ENCODE measurements at places on chromosomes 12 and 14.

GRCh38 chr14:20477211-20477876, 8.1 kb downstream of the PNP start:
- DNase-seq, result no peak

GRCh38 chr12:718756-719102, 33.6 kb upstream of the WNK1 start:
- no peak for DNase-seq

DNA sequence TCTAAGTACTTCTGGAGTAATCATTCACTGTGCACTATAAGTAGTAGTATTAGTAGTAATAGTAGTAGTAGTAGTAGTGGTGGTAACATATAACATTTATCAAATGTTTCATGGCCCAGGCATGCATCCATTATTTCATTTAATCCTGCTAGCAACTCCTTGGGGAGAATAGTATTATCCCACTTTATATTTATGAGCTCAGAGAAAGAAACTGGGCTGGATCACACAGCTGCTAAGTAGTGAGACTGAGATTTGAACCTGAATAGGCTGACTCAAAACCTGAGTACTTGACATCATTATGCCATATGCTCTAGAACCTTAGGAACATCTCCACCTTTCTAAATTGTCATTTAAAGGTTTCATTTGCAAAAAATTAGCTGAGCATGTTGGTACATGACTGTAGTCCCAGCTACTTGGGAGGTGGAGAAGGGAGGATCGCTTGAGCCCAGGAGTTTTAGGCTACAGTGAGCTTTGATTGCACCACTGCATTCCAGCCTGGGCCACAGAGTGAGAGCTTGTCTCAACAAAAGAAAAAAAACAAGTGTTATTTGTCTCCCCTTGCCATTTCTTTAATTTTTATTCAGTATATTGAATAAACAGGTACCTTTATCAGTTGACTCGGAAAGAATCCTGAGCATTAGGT, 11.4 kb upstream of the NID2 start:
- no peak for DNase-seq

GRCh38 chr14:28774764-28775735, 8.5 kb downstream of the FOXG1 start:
- no peak for DNase-seq

- no peak for DNase-seq
These were observed 488.3 kb upstream of the FLRT2 start for GRCh38 chr14:85041618-85042017.

DNA sequence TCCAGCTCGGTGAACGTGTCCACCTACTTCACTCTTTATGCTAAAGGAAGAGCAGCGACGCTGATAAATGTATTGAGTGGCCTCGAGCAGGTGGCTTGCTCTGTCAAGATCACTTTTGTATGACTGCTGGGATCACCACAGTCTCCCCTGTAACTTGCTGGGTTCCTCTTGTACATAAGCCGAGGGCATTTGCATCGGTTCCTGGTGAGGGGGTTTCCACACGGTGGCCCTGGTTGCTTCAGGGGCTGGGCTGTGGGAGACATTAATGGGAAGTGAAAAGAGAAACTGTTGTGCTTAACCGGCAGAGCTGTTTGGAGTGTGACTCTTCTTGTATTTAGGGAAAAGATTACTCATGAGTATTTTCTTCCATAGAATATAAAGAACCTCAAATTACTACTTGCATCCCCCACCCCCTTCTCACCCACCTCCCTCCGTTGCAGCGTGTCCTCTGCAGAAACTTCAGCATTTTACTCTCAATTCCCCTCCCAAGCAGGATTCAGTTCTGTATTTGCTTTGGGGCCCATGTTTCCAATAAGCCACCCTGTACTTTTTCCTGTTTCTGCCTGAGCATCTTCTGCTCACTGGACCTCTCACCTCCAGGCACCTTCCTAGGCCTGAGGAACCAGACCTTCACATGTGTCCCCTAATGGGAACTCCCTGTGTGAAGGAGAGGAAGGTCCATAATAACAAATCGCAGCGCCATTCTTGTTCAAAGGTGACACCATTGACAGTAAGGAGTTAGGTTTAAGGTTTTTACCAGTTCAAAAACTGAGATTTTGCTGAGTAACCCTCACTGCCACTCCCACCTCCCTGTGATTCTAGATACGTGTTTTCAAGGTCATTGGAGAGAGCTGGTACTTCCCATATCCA, 187.0 kb downstream of the ETV6 start:
- DNase-seq, result no peak

GRCh38 chr14:20667957-20668356, 16.4 kb upstream of the RNASE4 start:
- DNase-seq, result no peak

DNA sequence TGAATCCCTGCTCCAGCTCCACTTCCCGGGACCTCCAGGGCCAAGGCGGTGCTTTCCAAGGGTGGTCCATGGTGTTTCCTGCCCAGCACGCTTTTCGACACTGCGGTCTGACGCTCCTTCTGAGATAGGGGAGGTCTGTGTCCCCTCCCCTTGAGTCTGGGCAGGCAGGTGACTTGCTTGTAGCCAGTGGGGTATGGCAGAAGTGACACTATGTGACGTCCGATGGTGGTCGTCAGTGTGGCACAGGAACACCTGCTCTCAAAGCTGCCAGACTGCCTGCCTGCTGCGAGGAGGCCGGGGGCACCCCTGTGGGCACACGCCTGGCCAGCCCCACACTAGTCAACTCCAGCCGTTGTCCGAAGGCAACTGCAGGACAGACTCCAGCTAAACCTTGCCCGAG, 16.0 kb upstream of the TRAF3 start:
- DNase-seq, result no peak

GRCh38 chr14:68790644-68791077, 2.2 kb downstream of the ZFP36L1 start:
- DNase-seq, result no peak

DNA sequence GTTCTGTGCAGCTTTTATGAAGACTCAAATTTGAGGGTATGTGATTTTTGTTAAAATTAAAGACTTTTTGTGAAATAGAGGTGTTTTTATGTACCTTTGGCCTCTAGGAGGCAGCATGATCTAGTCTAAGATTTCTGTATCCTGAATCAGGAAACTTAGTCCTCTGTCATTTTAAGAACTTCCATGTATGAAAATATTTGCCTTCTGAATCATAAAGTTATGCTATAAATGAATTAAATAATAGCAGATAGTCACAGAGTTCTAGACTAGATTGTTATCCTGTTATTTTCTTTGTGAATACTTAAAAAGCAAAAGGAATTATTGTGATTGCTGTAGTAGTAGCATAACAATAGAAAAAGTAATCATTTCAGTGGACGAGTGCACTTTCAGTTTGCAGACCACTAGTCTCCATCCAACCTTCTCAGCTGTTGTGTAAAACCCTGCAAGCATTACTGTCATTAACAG, 56.3 kb downstream of the FGD4 start:
- DNase-seq, result no peak

DNA sequence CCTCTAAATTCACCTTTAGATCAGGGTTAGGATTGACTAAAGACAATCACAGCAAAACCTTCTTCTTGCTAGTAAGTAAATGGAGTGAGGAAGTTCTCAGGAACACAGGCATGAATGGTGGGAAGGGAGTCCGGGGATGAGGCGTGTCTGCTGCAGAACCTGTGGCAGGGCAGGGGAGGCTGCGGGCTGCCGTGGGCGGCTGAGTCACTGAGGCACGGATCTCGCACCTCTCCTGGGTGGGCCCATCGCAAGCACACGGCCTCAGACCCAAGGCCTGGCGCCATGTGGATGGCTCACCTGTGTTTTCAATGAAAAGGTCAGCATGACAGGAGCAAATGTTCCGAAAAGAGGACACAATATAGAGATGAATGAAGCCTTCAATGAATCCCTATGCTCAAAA, 85.4 kb downstream of the PIWIL1 start:
- no peak for DNase-seq

DNA sequence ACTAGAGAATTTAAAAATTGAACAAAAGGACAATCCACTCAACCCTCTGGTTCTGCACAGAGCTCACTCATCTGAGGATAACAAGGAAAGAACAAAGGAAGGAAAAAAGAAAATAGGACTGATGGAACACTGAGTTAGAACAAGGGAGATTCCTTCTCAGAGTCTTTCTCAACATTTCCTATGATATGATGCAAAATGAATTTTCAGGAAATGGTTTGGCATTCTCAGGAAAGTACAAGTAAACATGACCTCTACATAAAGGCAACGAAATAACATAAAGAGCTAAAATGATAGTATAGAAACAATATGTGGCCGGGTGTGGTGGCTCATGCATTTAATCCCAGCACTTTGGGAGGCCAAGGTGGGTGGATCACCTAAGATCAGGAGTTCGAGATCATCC, 135.8 kb downstream of the ITPR2 start:
- DNase-seq, result no peak

GRCh38 chr14:67940486-67941455, 121.2 kb downstream of the RAD51B start:
- DNase-seq, result no peak

- no peak for DNase-seq
These were observed 43.8 kb upstream of the KTN1 start for GRCh38 chr14:55536204-55536708.

GRCh38 chr12:91379051-91379775, 196.6 kb upstream of the DCN start:
- no peak for DNase-seq

- no peak for DNase-seq
These were observed 67.9 kb upstream of the PLXNC1 start for GRCh38 chr12:94080341-94081009.

DNA sequence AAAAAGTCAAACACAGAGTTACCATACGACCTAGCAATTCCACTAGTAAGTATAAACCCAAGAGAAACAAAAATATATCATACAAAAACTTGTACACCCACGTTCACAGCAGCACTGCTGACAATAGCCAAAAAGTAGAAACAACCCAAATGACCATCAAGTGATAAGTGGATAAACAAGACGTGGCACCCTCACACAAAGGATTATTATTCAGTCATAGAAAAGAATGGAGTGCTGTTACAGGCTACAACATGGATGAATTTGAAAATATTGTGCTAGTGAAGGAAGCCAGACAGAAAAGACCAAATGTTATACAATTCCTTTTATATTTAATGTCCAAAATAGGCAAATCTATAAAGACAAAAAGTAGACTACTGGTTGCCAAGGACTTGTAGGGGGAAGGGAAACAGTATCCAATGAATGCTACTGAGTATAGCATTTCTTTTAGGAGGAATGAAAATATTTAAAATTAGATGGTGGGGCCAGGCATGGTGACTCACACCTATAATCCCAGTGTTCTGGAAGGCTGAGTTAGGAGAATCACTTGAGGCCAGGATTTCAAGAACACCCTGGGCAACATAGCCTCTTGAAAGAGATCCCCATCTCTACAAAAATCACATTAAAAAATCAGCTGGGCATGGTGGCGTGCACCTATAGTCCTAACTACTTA, 41.9 kb downstream of the SPTLC2 start:
- DNase-seq, result no peak

- DNase-seq, result no peak
These were observed 20.5 kb downstream of the SOAT2 start for GRCh38 chr12:53123578-53124351.

- no peak for DNase-seq
These were observed 36.7 kb downstream of the RPS29 start for GRCh38 chr14:49549446-49549845.

DNA sequence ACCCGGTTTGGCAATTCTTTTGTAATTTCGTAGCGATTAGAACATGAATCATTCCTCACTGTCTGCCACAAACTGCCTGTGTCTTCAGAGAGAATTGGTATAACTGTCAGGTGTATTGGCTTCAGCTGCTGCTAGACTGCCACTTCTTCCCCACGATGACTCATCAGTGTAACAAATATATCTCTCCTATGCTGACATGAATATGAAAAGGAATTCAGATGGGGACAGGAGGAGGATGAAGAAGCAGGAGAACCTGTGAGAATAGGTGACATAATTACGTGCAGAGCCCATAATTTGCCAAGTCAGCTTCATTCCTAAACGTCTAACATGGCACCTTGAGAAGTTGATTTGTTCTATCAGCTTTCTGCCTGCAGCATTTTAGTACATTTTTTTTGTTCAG, 64.9 kb downstream of the FRMD6 start:
- DNase-seq, result no peak

GRCh38 chr14:69812711-69813110, 15.7 kb upstream of the SLC10A1 start:
- no peak for DNase-seq

- no peak for DNase-seq
These were observed 282.8 kb downstream of the CEP128 start for GRCh38 chr14:80658733-80659132.

- DNase-seq, result no peak
These were observed 29.3 kb downstream of the NELL2 start for GRCh38 chr12:44846826-44847225.

All from non-pigmented ciliary epithelial cell (primary cell).